ENCODE measurements at places on chromosomes 16 and 17. TPM values are rescaled to one million over a fixed set of nuclear protein-coding genes. Genes with fewer than 3 reads are reported as not detected.
A peak's percentile ranks its signal among the peaks of the same experiment; 100 is the strongest.

DNA sequence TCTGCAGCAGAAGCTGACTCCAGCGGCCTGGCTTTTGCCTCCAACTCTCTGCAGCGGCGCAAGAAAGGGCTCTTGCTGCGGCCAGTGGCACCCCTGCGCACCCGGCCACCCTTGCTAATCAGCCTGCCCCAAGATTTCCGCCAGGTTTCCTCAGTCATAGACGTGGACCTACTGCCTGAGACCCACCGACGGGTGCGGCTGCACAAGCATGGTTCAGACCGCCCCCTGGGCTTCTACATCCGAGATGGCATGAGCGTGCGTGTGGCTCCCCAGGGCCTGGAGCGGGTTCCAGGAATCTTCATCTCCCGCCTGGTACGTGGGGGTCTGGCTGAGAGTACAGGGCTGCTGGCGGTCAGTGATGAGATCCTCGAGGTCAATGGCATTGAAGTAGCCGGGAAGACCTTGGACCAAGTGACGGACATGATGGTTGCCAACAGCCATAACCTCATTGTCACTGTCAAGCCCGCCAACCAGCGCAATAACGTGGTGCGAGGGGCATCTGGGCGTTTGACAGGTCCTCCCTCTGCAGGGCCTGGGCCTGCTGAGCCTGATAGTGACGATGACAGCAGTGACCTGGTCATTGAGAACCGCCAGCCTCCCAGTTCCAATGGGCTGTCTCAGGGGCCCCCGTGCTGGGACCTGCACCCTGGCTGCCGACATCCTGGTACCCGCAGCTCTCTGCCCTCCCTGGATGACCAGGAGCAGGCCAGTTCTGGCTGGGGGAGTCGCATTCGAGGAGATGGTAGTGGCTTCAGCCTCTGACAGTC lies 1.3 kb downstream of the PARD6A start:
- no peak for DNase-seq

GRCh38 chr16:49662569-49662968 lies 193.3 kb downstream of the ZNF423 start:
- no peak for DNase-seq

DNA sequence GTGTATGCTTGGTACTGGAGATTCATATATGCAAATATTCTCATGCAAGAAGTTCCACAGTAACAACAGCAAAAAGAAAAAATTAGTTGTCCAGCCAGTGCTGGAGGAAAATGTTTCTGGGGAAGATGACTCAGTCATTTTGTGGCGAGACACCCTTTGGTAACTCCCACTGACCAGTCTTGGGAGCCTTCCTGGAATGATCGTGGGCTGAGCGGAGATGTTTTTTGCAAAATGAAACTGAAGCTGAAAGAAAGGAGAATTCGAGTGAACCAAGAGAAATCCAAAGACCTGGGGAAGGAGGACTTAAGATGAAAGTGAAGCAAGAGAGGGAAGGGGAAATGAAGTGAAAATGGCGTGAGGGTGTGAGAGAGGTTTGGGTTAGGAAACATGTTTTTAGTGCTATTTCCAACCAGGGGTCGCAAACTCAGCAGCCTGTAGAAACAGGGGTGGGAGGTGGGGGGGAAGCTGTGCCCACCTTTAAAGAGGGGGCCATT lies 5.2 kb downstream of the ITPRIPL2 start:
- no peak for DNase-seq

The CCDC200 gene
- not detected for total RNA-seq

DNA sequence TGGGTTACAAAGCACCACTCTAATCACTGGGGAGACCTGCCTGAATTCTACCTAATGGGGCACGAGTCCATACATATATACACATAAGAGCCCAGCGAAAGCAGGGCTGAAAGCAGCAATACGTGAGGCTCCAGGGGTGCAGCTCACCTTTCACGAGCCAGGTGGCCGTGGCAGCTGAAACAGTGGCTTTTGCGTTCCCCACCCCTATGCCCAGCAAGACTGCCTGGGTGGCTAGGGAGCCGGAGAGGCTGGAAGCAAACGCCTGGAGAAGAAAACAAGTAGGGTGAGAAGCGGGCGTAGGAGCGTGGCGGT lies 618 bp downstream of the RUSF1 start:
- no peak for DNase-seq

GRCh38 chr17:9272501-9273200 lies 251.3 kb downstream of the NTN1 start:
- no peak for DNase-seq

The C16orf96 gene
- total RNA-seq = not detected

GRCh38 chr17:75266316-75267152 lies 4.5 kb downstream of the MIF4GD start:
- no peak for DNase-seq

GRCh38 chr16:55856950-55857349 lies 18.2 kb downstream of the CES5A start:
- DNase-seq = no peak

- DNase-seq = no peak
Observed at GRCh38 chr17:78661093-78661770, 84.0 kb upstream of the DNAH17 start.

- no peak for DNase-seq
Observed at GRCh38 chr17:69485251-69485661, 70.8 kb downstream of the MAP2K6 start.

GRCh38 chr16:53503991-53504663 lies 1.1 kb upstream of the AKTIP start:
- peak; percentile 56 for DNase-seq

The TBC1D3B gene
- 8.9 TPM for total RNA-seq

DNA sequence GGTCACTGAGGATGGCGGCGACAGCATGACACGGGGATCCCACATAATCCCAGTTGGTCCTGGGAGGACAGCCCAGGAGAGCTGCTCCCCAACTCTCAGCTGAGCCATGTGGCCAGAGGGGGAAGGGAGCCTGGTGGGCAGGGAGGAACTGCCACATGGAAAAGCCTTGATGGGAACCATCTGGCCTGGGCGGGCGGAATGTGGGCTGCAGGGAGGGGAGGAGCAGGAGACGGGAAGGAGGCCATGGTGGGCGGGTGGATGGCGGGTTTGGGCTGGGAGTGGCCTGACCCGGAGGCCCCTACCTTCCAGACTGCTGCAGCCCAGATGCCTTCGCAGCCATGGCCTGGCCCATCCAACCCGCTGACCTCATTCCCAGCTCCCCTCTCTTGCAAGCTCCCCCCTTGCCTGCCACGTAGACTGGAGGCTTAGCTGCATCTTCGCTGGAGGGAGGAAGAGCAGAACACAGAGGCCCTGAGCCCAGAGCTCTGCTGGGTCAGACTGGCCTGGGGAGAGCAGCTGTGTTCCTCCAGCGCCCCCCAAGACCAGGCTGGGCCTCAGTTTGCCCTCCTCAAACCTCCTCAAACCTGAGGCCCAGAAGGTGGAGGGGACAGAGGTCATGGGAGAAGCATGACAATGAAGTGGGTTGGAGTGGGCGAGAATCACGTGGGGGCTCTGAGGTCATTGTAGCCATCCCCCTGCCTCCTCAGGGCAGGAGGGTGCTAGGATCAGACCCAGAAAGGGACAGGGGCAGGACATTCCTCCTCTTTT lies 8.2 kb upstream of the COL1A1 start:
- DNase-seq = peak; percentile 89

DNA sequence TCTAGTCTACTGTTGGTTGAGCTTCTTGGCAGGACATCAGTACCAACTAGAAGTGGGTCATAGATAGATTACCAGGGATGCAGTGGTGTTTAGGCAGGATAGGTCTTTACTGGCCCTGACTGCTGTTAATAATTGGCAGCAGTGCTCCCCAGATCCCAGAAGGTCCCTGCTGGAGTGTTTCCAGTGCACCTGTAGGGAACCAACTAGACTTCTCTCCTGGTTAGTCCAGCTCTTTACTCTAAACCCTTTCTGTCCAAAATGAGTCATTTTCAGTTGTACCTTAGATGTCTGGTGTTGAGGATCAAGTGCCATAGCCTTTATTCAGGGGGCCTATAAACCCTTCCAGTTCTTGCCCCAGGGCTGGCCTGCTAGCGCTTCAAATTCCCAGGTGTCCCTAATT lies 8.7 kb downstream of the POLR2C start:
- no peak for DNase-seq

GRCh38 chr16:23072769-23073549 lies 76.3 kb downstream of the USP31 start:
- no peak for DNase-seq

The ZNF469 gene
- total RNA-seq = 0.70 TPM

The CES5A gene
- total RNA-seq = not detected

DNA sequence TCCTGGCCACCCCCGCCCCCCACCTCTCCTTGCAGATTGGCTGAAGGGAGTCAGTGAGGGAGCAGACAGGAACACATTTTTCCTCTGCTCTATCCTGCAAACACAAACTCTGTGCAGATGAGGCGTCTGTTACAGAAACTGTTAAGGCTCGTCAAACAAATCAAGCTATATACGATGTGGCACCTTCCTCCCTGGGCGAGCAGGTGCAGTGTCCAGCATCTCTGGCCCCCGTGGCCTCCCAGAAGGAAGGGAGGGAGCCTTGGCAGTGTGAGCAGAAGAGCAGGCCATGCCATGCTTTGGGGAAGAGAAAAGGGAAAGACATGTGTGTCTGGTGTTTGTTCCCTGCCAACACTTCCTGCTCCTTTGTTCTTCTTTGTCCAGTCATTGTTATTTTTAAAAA lies 267.8 kb downstream of the UTP18 start:
- no peak for DNase-seq

DNA sequence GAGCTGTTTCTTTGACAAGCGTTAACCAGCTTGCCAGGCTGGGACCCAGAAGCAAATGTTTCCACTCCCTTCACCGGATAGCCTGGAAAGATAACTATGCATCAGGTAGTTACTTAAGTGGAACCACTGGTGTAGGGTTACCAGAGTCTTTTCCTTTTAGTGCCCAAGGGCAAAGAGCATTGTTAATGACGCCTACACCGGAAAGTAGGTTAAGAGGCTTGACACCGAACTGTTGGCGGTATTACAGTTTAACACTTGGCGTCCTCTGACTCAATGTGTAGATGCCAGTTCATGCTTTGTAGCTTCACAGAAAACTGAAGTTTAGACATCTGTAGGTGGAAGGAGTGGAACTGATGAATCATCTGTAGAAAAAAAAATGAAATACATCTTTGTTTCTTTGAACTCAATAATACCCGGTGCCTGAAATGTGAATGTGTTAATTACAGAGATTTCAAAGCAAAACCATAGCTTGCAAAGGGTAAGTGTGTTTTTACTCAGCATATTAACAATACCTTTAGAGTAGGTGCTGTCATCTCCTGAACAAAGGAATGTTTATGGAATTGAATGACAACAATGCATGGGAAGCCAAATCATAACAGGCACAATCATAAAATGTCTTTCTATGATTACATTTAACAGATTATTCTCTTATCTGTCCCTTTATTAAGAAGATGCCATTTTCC lies 426.7 kb upstream of the SALL1 start:
- no peak for DNase-seq

The ANKFN1 gene
- total RNA-seq = 1.2 TPM

DNA sequence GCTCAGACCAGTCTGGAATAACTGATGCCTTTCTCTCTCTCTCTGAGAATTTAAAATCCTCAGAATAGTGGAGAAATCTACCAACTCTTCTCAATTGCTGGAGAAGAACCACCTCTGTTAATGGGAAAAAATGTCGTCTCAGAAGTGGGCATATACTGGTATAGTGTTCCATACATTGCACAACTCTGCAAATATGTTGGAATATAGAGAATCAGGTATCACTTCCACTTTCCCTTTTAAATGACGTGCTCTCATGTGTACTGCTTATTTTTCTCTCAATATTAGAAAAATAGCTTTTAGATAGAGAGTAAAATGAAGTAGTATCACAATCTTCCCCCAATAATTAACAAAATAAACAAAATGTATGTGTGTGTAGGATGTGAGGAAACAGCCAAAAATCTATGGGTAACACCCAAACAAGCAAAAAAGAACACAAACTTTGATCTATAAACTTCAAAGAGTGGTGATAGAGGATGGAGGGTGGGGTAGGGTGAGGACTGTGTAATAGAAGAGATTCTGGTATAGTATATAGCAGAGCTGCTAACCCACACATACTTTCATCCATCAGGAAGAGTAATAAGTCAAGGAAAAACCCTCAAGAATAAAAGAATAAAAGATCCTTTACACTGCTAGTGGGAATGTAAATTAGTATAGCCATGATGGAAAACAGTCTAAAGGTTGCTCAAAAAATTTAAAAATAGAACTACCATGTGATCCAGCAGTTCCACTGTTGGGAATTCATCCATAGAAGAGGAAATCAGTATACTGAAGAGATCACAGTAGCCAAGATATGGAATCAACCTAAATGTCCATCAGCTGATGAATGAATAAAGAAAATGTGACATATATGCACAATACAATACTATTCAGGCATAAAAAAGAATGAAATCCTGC lies 46.9 kb downstream of the NFATC3 start:
- DNase-seq = no peak

DNA sequence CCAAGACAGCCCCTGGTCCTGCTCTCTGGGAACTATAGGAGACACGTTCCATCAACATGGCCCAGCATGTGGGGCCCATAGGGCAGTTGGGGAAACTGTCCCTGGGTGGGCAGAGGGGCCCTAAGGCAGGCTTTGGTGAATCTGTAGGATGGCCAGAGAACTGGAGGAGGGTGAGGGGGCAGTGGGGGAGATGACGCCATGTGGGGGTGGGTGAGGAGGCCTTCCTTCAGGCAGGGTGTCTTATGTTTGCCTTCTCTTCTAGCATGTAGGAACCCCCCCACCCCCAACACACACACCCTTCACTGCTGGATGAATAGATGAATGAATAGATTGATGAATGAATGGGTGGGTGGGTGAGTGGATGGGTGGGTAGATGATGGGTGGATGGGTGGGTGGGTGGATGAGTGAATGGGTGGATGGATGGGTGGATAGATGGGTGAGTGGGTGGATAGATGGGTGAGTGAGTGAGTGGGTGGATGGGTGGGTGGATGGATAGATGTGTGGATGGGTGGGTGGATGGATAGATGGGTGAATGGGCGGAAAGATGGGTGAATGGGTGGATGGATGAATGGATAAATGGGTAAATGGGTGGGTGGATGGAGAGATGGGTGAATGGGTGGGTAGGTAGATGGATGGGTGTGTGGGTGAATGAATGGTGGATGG lies 2.5 kb upstream of the CBFA2T3 start:
- no peak for DNase-seq

DNA sequence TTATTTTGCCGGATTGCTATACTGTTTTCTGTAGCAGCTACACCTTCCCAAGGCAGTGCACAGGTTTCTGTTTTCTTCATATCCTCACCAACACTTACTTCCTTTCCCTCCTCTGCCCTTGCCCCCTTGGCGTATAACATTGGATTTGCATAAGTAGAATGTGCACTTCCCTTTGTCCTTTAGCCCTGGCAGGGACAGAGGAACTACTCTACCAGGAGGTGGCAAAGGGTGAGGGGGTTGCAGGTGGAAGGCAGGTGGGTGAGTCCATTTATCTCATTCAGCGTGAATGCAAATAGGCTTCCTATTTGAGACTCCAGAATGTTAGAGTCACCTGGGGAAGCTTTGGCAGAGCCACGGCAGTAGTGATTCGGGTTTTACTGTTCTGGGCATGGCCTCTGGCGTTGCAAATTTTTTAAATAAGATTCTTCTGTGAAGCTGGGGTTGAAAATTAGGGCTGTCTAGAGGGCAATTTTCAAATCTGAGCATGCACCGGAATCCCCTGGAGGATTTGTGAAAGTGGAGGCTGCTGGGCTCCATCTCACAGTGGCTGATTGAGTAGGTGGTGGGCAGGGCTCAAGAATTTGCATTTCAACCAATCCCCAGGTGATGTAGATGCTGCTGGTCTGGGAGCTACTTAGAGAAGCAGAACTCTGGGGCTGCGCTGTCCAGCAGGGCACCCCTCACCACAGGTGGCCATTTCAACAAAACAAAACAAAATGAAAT lies 84.7 kb downstream of the PLCG2 start:
- no peak for DNase-seq

GRCh38 chr17:28317966-28318758 lies 838 bp upstream of the TMEM97 start:
- DNase-seq = no peak

- DNase-seq = no peak
Observed at GRCh38 chr17:81170727-81171494, 4.9 kb upstream of the AATK start.

All from left colon (tissue), 2 donors.